ENCODE measurements at places on chromosomes 3 and 15. TPM values are rescaled to one million over a fixed set of nuclear protein-coding genes. Genes with fewer than 3 reads are reported as not detected.
A peak's percentile ranks its signal among the peaks of the same experiment; 100 is the strongest.

SERINC4 gene
- 0.60 TPM for polyA plus RNA-seq

RPL39L gene
- 8.4 TPM for polyA plus RNA-seq

DNA sequence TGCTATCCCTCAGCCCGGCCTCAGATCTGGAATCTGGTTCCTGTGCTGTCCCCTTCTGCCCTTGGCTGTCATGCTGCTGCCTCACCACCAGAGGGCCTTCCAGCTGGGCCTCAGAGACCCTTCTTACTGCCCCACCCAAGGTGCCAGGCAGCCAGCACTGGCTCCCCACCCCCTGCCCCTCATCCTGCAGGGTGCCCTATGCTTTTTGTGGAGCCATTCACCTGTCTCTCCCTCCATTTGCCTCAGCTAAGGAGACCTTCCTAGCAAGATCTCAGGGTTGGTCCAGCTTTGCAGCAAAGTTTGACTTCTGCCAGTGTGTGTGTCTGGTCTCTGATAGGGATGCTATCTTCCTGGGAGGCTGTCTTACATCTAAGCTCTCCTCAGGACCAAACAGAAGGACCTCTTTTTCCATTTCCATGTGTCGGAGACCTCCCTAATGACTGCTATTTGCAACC is 1.9 kb upstream of the VWA5B2 start:
- H3K36me3 ChIP-seq = no peaks in the 10 kb centered on the region
- H3K4me1 ChIP-seq = peaks cover 24% of the 10 kb centered on the region
- DNase-seq = no peak

- DNase-seq = no peak
- no peaks in the 10 kb centered on the region for H3K4me1 ChIP-seq
- no peaks in the 10 kb centered on the region for H3K27me3 ChIP-seq
- no peak overlapping the region for H3K4me3 ChIP-seq
- H3K27ac ChIP-seq = no peak overlapping the region
- no peaks in the 10 kb centered on the region for H3K36me3 ChIP-seq
These were observed 16.6 kb downstream of the AQP9 start for GRCh38 chr15:58154769-58155168.

GRCh38 chr3:72100601-72101187 is 315.7 kb upstream of the PROK2 start:
- H3K27ac ChIP-seq = no peak overlapping the region
- H3K4me1 ChIP-seq = peaks cover 14% of the 10 kb centered on the region
- no peaks in the 10 kb centered on the region for H3K36me3 ChIP-seq
- peak overlapping the region; percentile 21 for H3K4me3 ChIP-seq

SLC2A2 gene
- not detected for polyA plus RNA-seq

CSTA gene
- 20.4 TPM for polyA plus RNA-seq

C3orf18 gene
- polyA plus RNA-seq = 1.8 TPM

GRCh38 chr15:57635300-57635909 is 43.7 kb downstream of the MYZAP start:
- H3K4me1 ChIP-seq = no peaks in the 10 kb centered on the region
- H3K4me3 ChIP-seq = no peak overlapping the region
- H3K27ac ChIP-seq = peak overlapping the region; percentile 81
- no peaks in the 10 kb centered on the region for H3K36me3 ChIP-seq
- no peaks in the 10 kb centered on the region for H3K27me3 ChIP-seq

CDHR4 gene
- 0.16 TPM for polyA plus RNA-seq

IL17RD gene
- polyA plus RNA-seq = 1.2 TPM

DNA sequence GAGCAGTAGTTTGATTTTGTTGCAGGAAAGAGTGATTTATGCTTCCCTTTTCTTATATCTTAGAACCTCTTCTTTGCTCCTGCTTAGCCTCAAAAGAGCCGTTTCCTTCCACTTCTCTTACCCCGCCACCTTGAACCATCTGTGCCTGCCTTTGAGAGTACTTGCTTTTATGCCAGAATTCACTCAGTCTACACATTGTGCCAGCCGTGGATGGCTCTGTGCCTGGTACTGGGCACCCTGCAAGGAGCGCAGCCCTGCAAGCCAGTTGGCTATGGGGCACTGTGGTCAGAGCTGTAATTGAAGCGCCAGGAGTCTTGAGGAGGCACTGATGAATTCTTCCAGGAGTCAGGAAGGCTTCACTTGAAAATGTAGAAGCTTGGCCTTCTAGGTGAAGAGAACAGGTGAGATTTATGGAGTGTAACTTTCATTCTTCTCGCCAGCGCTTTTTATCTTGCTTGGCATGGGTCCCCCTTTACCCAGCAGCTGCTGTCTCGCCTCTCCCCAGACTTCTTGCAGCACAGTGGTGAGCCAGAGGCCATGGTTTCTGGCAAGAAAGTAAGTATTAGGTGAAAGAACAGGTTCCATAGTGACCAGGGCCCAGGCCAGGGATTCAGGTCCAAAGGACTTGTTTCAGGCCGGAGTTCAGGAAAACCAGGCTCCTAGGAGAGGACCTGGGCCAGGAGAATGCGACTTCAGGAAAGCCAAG is 4.9 kb downstream of the TMED3 start:
- H3K4me1 ChIP-seq = peaks cover 11% of the 10 kb centered on the region
- H3K27ac ChIP-seq = no peak overlapping the region
- no peak for DNase-seq
- no peaks in the 10 kb centered on the region for H3K27me3 ChIP-seq
- no peak overlapping the region for H3K4me3 ChIP-seq

GRCh38 chr3:13708871-13709595 is 160.1 kb downstream of the FBLN2 start:
- H3K4me1 ChIP-seq = no peaks in the 10 kb centered on the region
- no peak overlapping the region for H3K27ac ChIP-seq
- no peaks in the 10 kb centered on the region for H3K27me3 ChIP-seq
- no peak overlapping the region for H3K4me3 ChIP-seq
- no peaks in the 10 kb centered on the region for H3K36me3 ChIP-seq
- no peak for DNase-seq

WDR72 gene
- 0.92 TPM for polyA plus RNA-seq

CHRNA5 gene
- 3.8 TPM for polyA plus RNA-seq

- no peaks in the 10 kb centered on the region for H3K27me3 ChIP-seq
- no peaks in the 10 kb centered on the region for H3K36me3 ChIP-seq
- no peak overlapping the region for H3K27ac ChIP-seq
These were observed 18.9 kb downstream of the LINGO1 start for GRCh38 chr15:77613814-77614213.

DNA sequence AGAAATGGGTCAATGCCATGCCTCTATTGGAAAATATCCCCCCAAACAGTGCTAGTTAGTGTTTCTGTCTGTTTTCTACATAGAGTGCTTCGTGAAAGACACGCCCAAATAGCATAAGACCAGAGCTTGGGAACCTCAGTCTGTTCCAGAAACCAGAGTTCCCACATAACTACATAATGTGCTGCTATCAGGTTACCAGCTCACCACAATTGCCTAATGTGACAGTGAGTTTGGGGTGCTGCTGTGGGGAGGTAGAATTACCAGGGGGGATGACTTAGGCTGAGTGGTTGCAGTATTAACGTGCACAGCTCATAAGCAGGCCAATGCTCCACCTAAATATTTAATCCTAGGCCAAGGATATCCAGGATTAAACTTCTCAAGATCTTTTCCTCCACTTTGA is 39.2 kb downstream of the DUT start:
- H3K4me3 ChIP-seq = no peak overlapping the region
- DNase-seq = no peak
- no peaks in the 10 kb centered on the region for H3K36me3 ChIP-seq
- no peak overlapping the region for H3K27ac ChIP-seq

GRCh38 chr3:160444411-160444810 is 5.2 kb downstream of the TRIM59 start:
- no peaks in the 10 kb centered on the region for H3K27me3 ChIP-seq
- DNase-seq = no peak
- H3K4me3 ChIP-seq = no peak overlapping the region
- H3K4me1 ChIP-seq = peaks cover 12% of the 10 kb centered on the region
- no peak overlapping the region for H3K27ac ChIP-seq

GPR176 gene
- 0.60 TPM for polyA plus RNA-seq

- no peak for DNase-seq
- H3K4me3 ChIP-seq = no peak overlapping the region
- H3K36me3 ChIP-seq = no peaks in the 10 kb centered on the region
- H3K4me1 ChIP-seq = no peaks in the 10 kb centered on the region
- no peaks in the 10 kb centered on the region for H3K27me3 ChIP-seq
These were observed 69.7 kb downstream of the NPAP1 start for GRCh38 chr15:24745290-24745689.

- no peaks in the 10 kb centered on the region for H3K27me3 ChIP-seq
- peak; percentile 13 for DNase-seq
- no peak overlapping the region for H3K4me3 ChIP-seq
- no peaks in the 10 kb centered on the region for H3K36me3 ChIP-seq
These were observed 14.6 kb downstream of the ZNF710 start for GRCh38 chr15:90015749-90016148.

SYNPR gene
- not detected for polyA plus RNA-seq

GRCh38 chr15:56168394-56168793 is 75.3 kb downstream of the RFX7 start:
- peaks cover 20% of the 10 kb centered on the region for H3K36me3 ChIP-seq
- H3K4me1 ChIP-seq = no peaks in the 10 kb centered on the region
- no peaks in the 10 kb centered on the region for H3K27me3 ChIP-seq
- DNase-seq = no peak
- H3K27ac ChIP-seq = no peak overlapping the region

MAP3K13 gene
- 53.5 TPM for polyA plus RNA-seq

GRCh38 chr3:37864904-37865303 is 3.2 kb downstream of the CTDSPL start:
- H3K36me3 ChIP-seq = no peaks in the 10 kb centered on the region
- no peak for DNase-seq
- H3K4me1 ChIP-seq = peaks cover 20% of the 10 kb centered on the region
- H3K27ac ChIP-seq = no peak overlapping the region

GRCh38 chr3:167066977-167067786 is 312.9 kb downstream of the ZBBX start:
- no peaks in the 10 kb centered on the region for H3K4me1 ChIP-seq
- no peak overlapping the region for H3K4me3 ChIP-seq
- H3K27me3 ChIP-seq = no peaks in the 10 kb centered on the region
- no peaks in the 10 kb centered on the region for H3K36me3 ChIP-seq

DNA sequence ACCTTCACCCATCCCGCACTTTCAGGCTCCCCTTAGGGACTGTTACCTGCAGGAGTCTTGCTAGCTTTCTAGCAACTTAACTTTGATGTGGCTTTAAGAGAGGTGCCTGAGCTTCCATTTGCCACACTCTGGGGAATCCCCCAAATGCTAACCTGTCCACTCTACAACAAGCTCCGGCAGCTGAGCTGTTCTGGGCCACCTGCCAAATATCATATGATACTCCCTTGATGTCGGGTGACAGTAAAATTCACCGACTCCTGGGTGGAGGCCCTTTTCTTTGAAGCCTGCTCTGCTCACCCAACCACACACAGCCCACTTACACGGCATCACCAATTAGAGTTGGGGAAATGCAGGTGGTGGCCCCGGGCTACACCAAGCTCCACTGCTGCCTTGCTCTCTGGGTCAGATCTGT is 38.0 kb upstream of the XCR1 start:
- H3K27me3 ChIP-seq = no peaks in the 10 kb centered on the region
- no peak overlapping the region for H3K4me3 ChIP-seq
- peaks cover 10% of the 10 kb centered on the region for H3K4me1 ChIP-seq

SMC4 gene
- 13.8 TPM for polyA plus RNA-seq

HYAL2 gene
- 13.8 TPM for polyA plus RNA-seq

- H3K27ac ChIP-seq = no peak overlapping the region
- no peaks in the 10 kb centered on the region for H3K36me3 ChIP-seq
- DNase-seq = no peak
- no peak overlapping the region for H3K4me3 ChIP-seq
These were observed 37.2 kb downstream of the WHAMM start for GRCh38 chr15:82846621-82847020.

- DNase-seq = no peak
- H3K4me3 ChIP-seq = no peak overlapping the region
- no peaks in the 10 kb centered on the region for H3K36me3 ChIP-seq
These were observed 111.2 kb downstream of the LSM3 start for GRCh38 chr3:14289590-14290461.

GRCh38 chr3:156317462-156318074 is 197.2 kb downstream of the KCNAB1 start:
- H3K4me1 ChIP-seq = no peaks in the 10 kb centered on the region
- H3K4me3 ChIP-seq = no peak overlapping the region
- no peak for DNase-seq
- H3K27me3 ChIP-seq = no peaks in the 10 kb centered on the region

P2RY12 gene
- polyA plus RNA-seq = 1.5 TPM

- no peaks in the 10 kb centered on the region for H3K27me3 ChIP-seq
- no peak overlapping the region for H3K4me3 ChIP-seq
- no peak overlapping the region for H3K27ac ChIP-seq
- DNase-seq = no peak
These were observed 47.2 kb downstream of the CCDC33 start for GRCh38 chr15:74283368-74283767.

GRCh38 chr3:9820946-9821345 is 10.9 kb downstream of the TTLL3 start:
- no peaks in the 10 kb centered on the region for H3K27me3 ChIP-seq
- no peak overlapping the region for H3K4me3 ChIP-seq
- no peaks in the 10 kb centered on the region for H3K36me3 ChIP-seq
- H3K27ac ChIP-seq = no peak overlapping the region

DNA sequence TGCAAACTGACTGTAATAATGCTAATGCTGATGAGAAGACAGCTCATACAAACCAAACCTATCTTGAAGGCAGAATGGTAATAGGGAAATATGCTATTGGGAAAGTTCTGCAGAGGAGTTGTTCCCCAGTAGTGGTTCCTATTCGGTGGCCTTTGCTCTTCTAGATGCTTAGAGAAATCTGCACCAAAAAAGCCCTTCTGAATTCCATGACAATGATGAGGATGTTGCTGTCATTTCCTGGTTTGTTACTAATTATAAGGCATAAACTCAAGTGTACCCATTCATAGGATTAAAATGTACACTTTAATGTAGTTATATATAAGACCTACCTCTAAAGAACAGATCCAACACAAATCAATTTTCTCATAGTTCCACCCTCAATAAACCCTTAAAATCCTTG is 30.1 kb downstream of the TOMM70 start:
- H3K36me3 ChIP-seq = peaks cover 28% of the 10 kb centered on the region
- no peak overlapping the region for H3K4me3 ChIP-seq
- no peak for DNase-seq
- H3K4me1 ChIP-seq = no peaks in the 10 kb centered on the region
- no peak overlapping the region for H3K27ac ChIP-seq

TM4SF4 gene
- 5.8 TPM for polyA plus RNA-seq

- H3K27ac ChIP-seq = no peak overlapping the region
- H3K4me3 ChIP-seq = no peak overlapping the region
These were observed 157.2 kb upstream of the TPRG1 start for GRCh38 chr3:189014526-189014925.

PLSCR5 gene
- not detected for polyA plus RNA-seq
